ENCODE measurements at places on chromosomes 4 and X.

DNA sequence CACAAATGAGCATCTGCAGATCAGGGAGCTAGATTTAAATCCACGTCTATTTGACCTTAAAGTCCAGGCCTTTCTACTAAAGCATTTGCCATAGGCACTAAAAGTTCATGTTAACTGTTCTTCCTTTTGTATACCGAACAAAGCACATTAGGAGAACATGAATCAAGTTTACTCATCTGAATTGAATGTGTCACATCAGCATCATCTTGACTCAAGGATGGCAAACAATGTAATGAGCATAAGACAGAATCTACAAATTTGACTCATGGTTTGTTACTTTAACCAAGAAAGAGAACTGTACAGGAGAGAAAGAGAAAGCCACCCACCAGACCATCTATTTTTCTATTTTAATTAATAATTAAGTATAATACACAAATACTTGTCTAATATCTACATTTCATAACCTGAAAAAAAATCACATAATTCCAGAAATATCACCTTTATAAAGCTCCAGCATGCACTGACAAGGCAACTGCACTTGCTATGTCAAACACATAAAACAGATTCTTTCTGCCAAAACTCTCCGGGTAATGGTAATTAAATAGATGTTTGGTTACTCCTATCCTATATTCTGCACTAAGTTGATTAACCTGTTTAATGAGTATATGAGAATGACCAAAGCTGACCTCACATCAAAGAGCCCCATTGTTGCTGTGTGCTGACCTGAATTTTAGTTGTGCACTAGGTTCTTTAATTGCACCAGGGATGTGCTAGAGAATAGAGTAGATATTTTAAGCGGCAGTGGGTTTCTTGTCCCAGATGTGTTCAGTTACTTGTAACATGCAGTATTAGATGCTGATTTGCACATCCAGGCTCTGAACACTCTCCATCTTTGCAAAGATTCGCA, 42.5 kb upstream of the LEF1 start:
- no peaks in the 10 kb centered on the region for H3K4me1 ChIP-seq
- H3K27ac ChIP-seq: no peak overlapping the region
- no peaks in the 10 kb centered on the region for H3K27me3 ChIP-seq

GRCh38 chrX:125289920-125290319, 29.8 kb upstream of the TEX13C start:
- no peak overlapping the region for H3K27ac ChIP-seq
- DNase-seq: no peak
- H3K4me1 ChIP-seq: no peaks in the 10 kb centered on the region
- no peak overlapping the region for H3K4me3 ChIP-seq

GRCh38 chr4:7328913-7329638, 105.7 kb downstream of the PSAPL1 start:
- no peak overlapping the region for H3K4me3 ChIP-seq
- H3K27me3 ChIP-seq: peaks cover 13% of the 10 kb centered on the region
- no peaks in the 10 kb centered on the region for H3K36me3 ChIP-seq
- H3K4me1 ChIP-seq: peaks cover 15% of the 10 kb centered on the region
- DNase-seq: peak; percentile 58

GRCh38 chr4:183180096-183180495, 81.0 kb downstream of the WWC2 start:
- no peak overlapping the region for H3K27ac ChIP-seq
- H3K27me3 ChIP-seq: no peaks in the 10 kb centered on the region
- H3K36me3 ChIP-seq: no peaks in the 10 kb centered on the region
- H3K4me1 ChIP-seq: peaks cover 50% of the 10 kb centered on the region

DNA sequence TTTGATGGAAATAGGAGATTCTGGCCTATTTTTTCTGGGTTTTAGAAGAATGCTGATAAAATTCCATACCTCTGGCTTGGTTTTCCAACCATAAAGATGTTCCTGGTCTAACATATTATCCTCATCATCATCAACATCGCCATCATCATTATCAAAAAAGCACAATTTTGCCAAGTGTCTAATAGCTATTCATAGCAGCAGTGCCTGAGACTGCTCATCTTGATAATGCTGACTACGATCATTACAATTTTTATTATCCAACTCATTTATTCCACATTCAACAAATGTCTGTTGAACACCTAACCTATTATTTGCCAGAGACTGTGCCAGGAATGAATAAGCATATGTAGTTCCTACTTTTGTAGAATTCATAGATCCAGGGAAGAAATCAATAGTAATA, 303.5 kb upstream of the GATB start:
- H3K4me1 ChIP-seq: peaks cover 23% of the 10 kb centered on the region
- no peaks in the 10 kb centered on the region for H3K36me3 ChIP-seq
- H3K27me3 ChIP-seq: no peaks in the 10 kb centered on the region
- no peak overlapping the region for H3K4me3 ChIP-seq
- peak overlapping the region; percentile 36 for H3K27ac ChIP-seq
- DNase-seq: no peak

- no peak overlapping the region for H3K27ac ChIP-seq
- peaks cover under 1% of the 10 kb centered on the region for H3K27me3 ChIP-seq
- peaks cover 20% of the 10 kb centered on the region for H3K4me1 ChIP-seq
- H3K36me3 ChIP-seq: no peaks in the 10 kb centered on the region
- DNase-seq: no peak
- H3K4me3 ChIP-seq: no peak overlapping the region
Measured at GRCh38 chrX:70437011-70437410, 7.6 kb upstream of the DLG3 start.

- H3K27me3 ChIP-seq: no peaks in the 10 kb centered on the region
- no peaks in the 10 kb centered on the region for H3K4me1 ChIP-seq
- no peaks in the 10 kb centered on the region for H3K36me3 ChIP-seq
- no peak for DNase-seq
Measured at GRCh38 chrX:105618393-105619101, 203.8 kb upstream of the NRK start.

DNA sequence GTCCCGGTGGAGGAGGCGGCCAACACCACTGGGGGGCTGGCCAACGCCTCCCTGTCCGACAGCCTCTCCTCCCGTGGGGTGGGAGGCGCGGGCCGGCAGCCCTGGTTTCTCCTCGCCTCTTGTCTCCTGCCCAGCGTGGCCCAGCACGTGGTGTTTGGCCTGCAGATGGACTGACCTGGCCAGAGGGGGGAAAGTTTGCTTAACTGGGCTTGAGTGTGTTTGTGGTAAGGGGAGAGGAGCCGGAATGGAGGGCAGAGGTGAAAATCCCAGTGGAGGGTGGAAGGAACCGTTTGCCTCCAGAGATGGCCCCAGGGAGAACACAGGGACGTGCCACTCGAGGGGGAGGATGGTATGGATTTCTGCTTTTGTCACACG, 27.6 kb downstream of the NYX start:
- H3K27me3 ChIP-seq: no peaks in the 10 kb centered on the region
- H3K4me1 ChIP-seq: no peaks in the 10 kb centered on the region
- DNase-seq: no peak
- no peaks in the 10 kb centered on the region for H3K36me3 ChIP-seq
- no peak overlapping the region for H3K4me3 ChIP-seq

- no peaks in the 10 kb centered on the region for H3K36me3 ChIP-seq
- no peak overlapping the region for H3K4me3 ChIP-seq
- H3K4me1 ChIP-seq: no peaks in the 10 kb centered on the region
- H3K27ac ChIP-seq: no peak overlapping the region
Measured at GRCh38 chr4:628821-629635, 3.7 kb downstream of the PDE6B start.

DNA sequence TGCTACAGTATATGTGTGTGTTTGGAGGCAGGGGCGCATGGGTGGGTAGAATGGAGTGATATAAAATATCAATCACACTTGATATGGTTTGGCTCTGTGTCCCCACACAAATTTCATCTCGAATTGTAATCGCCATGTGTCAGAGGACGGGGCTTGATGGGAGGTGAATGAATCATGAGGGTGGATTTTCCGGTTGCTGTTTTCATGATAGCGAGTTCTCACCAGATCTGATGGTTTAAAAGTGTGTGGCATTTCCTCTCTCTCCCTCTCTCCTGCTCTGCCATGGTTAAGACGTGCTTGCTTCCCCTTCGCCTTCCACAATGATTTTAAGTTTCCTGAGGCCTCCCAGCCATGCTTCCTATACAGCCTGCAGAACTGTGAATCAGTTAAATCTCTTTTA, 14.8 kb downstream of the SOWAHB start:
- H3K4me1 ChIP-seq: no peaks in the 10 kb centered on the region
- H3K4me3 ChIP-seq: no peak overlapping the region
- no peaks in the 10 kb centered on the region for H3K36me3 ChIP-seq
- H3K27me3 ChIP-seq: peaks cover 39% of the 10 kb centered on the region

DNA sequence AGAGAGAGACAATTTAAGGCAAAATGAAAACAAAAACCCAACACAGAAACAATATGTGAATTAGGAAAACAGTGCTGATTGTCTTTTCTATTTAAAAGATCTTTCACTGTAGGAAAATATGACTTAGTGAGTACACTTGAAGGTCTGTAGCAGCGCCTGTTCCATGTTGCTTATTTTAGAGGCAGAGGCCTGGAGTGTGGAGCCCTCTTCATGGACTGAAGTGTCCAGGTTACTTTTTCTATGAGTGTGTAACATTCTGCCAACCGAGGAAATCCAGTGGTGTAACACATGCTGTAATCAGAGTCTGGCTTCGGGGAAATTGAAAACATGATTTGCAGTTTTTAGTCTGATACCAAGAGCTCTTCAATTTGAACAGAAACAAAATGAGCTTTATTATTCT, 64.0 kb upstream of the GPRIN3 start:
- H3K4me3 ChIP-seq: no peak overlapping the region
- DNase-seq: no peak
- no peaks in the 10 kb centered on the region for H3K4me1 ChIP-seq
- no peaks in the 10 kb centered on the region for H3K36me3 ChIP-seq
- no peaks in the 10 kb centered on the region for H3K27me3 ChIP-seq

- no peak overlapping the region for H3K27ac ChIP-seq
- no peak for DNase-seq
- no peak overlapping the region for H3K4me3 ChIP-seq
- H3K36me3 ChIP-seq: no peaks in the 10 kb centered on the region
Measured at GRCh38 chrX:27229721-27230120, 233.4 kb downstream of the PPP4R3C start.

- no peak overlapping the region for H3K4me3 ChIP-seq
- DNase-seq: no peak
Measured at GRCh38 chrX:69362354-69362753, 141.8 kb upstream of the NALF2 start.

- no peaks in the 10 kb centered on the region for H3K27me3 ChIP-seq
- no peaks in the 10 kb centered on the region for H3K36me3 ChIP-seq
- DNase-seq: no peak
- H3K4me3 ChIP-seq: no peak overlapping the region
- H3K27ac ChIP-seq: no peak overlapping the region
Measured at GRCh38 chr4:140738139-140738538, 18.0 kb downstream of the TBC1D9 start.

- DNase-seq: peak; percentile 47
- H3K27me3 ChIP-seq: no peaks in the 10 kb centered on the region
- peaks cover 17% of the 10 kb centered on the region for H3K36me3 ChIP-seq
- H3K4me3 ChIP-seq: peak overlapping the region; percentile 87
- peaks cover 63% of the 10 kb centered on the region for H3K4me1 ChIP-seq
Measured at GRCh38 chr4:80072228-80072743, 743 bp downstream of the ANTXR2 start.

GRCh38 chr4:185437809-185438208, 12.0 kb upstream of the UFSP2 start:
- no peaks in the 10 kb centered on the region for H3K27me3 ChIP-seq
- H3K4me1 ChIP-seq: no peaks in the 10 kb centered on the region
- no peak overlapping the region for H3K4me3 ChIP-seq

DNA sequence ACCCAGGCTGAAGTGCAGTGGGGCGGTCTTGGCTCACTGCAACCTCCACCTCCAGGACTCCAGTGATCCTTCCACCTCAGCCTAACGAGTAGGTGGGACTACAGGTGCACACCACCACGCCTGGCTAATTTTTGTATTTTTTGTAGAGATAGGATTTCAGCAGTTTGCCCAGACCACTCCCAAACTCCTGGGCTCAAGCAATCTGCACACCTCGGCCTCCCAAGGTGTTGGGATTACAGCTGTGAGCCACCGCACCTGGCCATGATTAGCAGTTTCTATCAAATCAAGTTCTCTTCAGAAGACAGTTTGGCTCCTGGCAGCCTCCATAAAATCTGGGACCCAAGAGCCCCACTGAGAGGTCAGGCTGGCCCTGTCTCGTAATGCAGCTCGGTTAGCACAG, 26.4 kb upstream of the TRIM2 start:
- H3K4me3 ChIP-seq: no peak overlapping the region
- no peak for DNase-seq
- H3K36me3 ChIP-seq: no peaks in the 10 kb centered on the region

DNA sequence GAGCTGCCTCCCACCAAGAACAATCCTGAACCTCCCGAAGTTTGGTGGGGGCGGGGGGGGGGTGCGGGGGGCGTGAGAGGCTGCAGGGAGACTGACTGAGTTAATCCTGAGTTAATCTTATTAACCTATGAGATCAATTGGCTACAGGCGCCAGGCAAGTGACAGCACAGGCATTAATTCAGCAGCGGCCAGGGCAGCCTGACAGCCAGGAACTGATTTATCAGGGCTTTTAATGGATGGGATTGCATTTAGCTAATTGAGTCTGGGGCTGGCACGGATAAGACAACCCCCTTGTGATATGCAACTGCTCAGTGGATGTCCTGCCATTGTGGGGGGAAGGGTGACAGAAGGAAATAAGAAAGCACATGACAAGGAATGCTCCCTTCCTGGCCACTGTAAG, 16.3 kb downstream of the RTL5 start:
- no peak overlapping the region for H3K27ac ChIP-seq
- H3K36me3 ChIP-seq: no peaks in the 10 kb centered on the region
- DNase-seq: no peak
- H3K4me3 ChIP-seq: no peak overlapping the region
- H3K27me3 ChIP-seq: no peaks in the 10 kb centered on the region

GRCh38 chr4:88907478-88907877, 149.5 kb downstream of the FAM13A start:
- DNase-seq: no peak
- no peaks in the 10 kb centered on the region for H3K4me1 ChIP-seq
- H3K36me3 ChIP-seq: peaks cover 10% of the 10 kb centered on the region
- no peak overlapping the region for H3K4me3 ChIP-seq
- no peak overlapping the region for H3K27ac ChIP-seq
- H3K27me3 ChIP-seq: no peaks in the 10 kb centered on the region

DNA sequence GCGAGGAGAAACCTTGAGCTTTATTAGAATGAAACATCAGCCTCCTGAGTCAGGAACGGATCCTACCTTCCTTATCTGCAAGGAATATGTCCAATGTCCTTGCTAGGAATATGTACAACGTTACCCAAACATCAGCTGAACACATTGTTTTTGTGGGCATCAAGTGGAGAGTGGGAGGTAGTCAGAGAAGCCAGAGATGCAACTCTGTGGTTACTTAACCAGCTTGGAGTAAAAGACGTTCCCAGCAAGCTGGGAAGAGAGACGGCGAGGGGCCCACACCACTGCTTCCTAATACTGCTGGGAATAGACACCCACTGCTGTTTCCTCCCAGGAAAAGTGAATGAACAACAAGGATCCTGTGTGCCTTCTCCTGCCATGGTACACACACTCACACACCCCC, 74.4 kb upstream of the PLAC1 start:
- no peaks in the 10 kb centered on the region for H3K36me3 ChIP-seq
- peaks cover 16% of the 10 kb centered on the region for H3K4me1 ChIP-seq
- no peak for DNase-seq
- no peak overlapping the region for H3K27ac ChIP-seq

Data from left ventricle myocardium inferior (tissue), 1 donor.